Foreskin keratinocyte (primary cell): ENCODE measurements at places on chromosomes 5 and 9.

GRCh38 chr9:6495466-6495865, 82.5 kb downstream of the UHRF2 start:
- DNase-seq: no peak

DNA sequence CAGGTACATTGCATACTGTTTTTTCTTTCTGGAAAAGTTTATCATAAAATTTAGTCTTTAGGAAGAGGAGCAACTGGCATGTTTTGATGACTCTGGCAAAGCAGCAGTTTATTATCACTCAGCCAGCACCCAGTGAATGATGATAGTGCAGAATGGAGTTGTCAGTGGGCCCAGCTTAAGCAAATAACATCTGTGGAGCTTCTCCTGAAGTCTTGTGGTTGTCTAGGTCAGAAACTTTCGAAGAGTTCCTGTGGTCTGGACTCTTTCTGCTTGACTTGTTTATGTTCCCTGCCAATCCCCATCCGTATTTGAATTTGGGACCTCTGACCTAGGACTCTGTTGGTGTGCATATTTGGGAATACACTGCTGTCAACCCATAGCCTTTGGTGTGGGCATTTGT, 38.1 kb upstream of the C5orf47 start:
- DNase-seq: no peak

DNA sequence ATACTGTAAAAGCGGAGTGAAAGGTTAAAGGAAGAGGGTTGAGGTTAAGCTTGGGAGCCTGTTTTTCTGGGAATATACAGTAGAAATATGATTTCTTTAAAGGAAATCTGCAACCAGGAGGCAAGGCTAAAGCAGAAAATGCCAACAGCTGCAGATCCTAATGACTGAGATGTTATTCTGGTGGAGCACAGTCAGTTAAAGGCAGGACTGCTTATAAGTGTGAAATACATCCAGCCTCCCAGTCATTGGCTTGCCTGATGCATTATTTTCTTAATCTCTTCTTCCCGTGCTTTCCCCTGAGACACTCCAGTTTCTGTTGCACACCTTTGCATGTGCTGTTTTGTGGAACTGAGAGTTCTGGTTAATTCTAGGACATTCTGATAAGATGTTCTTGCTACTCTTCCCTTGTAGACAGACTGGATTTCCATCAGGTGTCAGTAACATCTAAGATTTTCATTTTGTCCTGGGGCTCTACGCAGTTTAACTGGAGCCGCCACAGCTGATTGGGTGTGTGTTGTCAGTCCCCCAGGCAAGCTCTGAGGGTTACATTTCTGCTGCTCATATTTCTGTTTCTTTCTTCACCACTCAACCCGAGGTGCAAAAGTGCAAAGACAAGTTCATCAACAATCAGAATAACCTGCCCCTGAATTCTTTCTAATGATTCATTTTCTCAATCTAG, 44.4 kb downstream of the CAST start:
- peak; percentile 56 for DNase-seq

GRCh38 chr5:82659115-82659514, 381.0 kb upstream of the RPS23 start:
- no peak for DNase-seq

- DNase-seq: no peak
Observed at GRCh38 chr5:69261034-69261433, 26.3 kb downstream of the CDK7 start.
